ENCODE measurements at places on chromosomes 3 and 15.

DNA sequence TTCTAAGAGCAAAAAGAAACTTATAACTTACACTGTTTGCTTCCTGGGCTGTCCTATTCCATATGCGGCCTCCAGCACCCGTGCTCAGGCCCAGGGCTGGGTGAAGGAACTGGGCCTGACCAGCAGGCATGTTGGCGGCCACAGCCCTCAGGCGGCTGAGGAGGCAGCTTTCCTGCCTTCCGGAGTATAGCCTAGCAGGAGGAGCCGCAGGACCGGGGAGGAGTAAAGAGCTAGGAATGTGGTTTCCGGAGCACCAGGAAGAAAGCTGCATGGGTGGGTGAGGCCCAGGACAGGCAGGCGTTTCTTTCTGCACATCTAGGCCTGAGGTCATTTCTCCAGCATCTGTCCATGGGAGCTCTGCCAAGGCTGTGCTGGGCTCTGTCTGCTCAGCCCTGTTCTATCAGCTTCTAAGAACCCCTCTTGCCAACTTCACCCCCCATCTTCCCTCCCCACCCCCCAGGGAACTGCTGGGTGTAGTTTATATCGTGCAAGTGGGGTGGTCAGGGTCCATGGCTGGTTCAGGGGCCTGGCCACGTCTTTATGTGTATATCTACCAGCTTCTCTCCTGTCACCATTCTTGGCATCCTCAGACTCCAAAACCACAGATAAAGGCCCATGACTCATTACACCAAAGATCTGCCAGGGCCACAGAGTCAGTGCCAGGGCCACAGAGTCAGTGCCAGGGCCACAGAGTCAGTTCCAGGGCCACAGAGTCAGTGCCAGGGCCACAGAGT is 7.8 kb upstream of the KIF7 start:
- no peak for DNase-seq

GRCh38 chr3:135869439-135870105 is 96.0 kb upstream of the PPP2R3A start:
- DNase-seq: no peak

GRCh38 chr15:62879770-62880169 is 162.8 kb upstream of the TPM1 start:
- no peak for DNase-seq

- DNase-seq: no peak
These were observed 353.5 kb downstream of the MCTP2 start for GRCh38 chr15:94584833-94585244.

DNA sequence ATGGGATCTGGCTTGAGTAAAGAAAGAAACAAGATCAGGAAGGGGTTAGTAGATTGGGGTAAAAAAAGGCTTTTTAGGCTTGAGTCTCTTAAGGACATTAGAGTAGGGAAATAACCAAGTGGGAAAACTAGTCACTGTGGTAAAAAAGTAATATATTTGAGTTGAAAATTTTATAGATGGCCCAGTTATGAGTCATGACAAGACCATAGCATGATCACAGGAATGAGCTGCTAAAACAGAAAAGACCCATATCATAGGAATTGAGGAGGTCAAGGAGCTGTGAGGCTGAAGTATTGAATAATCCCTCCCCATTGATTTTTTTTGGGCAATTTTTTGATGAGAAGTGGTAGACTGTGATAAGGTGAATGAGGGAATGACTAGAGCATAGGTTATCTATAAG is 69.2 kb upstream of the TBC1D5 start:
- DNase-seq: no peak

GRCh38 chr3:29789686-29790085 is 508.8 kb downstream of the RBMS3 start:
- DNase-seq: no peak

GRCh38 chr3:133197619-133198018 is 159.4 kb downstream of the TMEM108 start:
- no peak for DNase-seq

- DNase-seq: no peak
These were observed 983.1 kb downstream of the FHIT start for GRCh38 chr3:60268123-60268522.

Measured in upper lobe of right lung (tissue), 1 donor.